CD4-positive, alpha-beta T cell treated with Interleukin-10 for 1 hour (primary cell): ENCODE measurements at places on chromosomes 5 and 9.
A peak's percentile ranks its signal among the peaks of the same experiment; 100 is the strongest.

DNA sequence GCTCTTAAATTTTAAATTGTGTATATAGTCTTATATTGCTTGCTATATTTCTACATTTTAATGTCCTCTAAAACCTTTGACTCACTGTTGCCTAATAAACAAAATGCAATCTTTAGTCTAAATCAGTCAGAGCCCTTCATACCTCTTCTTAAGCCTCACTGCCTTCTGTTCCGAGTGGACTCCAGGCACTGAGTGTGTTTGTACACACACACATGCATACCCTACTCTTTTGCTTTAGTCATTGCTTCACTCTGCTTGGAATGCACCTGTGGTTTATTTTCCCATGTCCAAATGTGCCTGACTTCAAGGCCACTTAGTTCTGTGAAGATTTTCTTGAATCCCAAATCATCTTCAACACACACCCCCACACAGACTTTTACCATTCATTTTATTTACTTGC lies 60.9 kb downstream of the SLC12A2 start:
- no peak for DNase-seq

DNA sequence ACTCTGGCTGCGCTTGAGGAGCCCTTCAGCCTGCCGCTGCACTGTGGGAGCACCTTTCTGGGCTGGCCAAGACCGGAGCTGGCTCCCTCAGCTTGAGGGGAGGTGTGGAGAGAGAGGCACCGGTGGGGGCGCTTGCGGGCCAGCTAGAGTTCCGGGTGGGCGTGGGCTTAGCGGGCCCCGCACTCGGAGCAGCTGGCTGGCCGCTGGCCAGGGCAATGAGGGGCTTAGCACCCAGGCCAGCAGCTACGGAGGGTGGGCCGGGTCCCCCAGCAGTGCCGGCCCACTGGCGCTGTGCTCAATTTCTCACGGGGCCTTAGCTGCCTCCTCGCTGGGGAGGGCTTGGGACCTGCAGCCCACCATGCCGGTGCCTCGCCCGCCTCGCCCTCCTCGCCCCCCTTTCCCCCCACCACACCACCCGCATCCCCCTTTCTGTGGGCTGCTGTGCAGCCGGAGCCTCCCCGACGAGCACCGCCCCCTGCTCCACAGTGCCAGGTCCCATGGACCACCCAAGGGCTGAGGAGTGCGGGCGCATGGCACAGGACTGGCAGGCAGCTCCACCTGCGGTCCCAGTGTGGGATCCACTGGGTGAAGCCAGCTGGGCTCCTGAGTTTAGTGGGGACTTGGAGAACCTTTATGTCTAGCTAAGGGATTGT lies 954.5 kb downstream of the DTWD2 start:
- DNase-seq: no peak

DNA sequence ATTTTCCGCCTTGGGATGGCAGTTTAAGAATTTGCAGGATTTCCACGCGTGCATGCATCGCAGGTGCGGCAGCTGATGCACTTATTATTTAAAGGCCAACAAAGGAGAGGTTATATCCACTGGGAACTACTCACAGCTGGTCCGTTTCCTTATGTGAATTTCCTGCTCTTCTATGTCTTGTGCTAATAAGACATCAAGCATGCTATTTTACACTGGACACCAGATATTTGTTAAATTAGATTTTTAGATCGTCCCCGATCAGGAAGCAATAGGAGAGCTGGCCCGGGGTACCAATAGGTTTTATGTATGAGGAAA lies 476 bp upstream of the DTWD2 start:
- DNase-seq: no peak

DNA sequence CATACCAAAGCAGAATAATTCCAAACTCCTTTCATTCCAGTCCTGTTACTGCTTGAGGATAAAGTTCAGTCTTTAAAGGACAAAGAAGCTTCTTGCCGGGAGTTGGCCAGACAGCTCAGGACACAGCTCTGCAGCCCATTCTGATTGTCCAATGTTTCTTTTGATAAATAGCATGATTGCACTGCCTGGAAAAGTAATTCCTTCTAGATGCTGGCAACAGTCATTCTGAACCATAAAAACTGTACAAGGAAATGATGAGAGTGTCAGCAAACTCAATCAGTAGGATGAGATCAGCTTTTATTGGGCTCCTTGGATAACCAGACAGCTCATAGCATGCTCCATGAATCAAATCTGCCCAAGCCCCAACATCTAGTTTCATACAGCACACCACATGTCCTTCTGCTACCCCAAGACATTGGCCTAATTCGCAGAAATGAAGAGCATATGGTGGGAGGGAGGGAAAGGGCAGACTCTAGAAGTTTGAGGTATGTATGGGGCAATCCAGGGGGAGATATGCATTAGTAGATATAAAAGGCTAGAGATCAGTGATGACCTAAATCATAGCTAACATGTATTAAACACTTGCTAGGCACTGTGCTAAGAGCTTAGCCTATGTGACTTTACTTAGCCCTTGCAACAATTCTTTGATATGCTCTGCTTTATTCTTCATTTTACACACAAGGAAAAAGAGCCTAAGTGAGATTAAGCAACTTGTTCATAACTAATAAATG lies 219.9 kb upstream of the NREP start:
- DNase-seq: no peak

GRCh38 chr5:143402553-143403333 lies 743 bp downstream of the NR3C1 start:
- peak; percentile 43 for DNase-seq

DNA sequence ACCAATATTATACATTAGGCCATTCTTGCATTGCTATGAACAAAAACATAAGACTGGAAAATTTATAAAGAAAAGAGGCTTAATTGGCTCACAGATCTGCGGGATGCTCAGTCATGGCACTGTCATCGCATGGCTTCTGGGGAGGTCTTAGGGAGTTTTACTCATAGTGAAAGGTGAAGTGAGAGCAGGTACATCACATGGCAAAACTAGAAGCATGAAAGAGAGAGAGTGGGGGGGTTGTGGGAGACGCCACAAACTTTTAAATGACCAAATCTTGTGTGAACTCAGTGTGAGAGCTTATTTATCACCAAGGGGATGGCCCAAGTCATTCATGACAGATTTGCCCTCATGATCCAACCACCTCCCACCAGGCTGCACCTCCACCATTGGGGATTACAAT lies 398.3 kb upstream of the EDIL3 start:
- DNase-seq: no peak

DNA sequence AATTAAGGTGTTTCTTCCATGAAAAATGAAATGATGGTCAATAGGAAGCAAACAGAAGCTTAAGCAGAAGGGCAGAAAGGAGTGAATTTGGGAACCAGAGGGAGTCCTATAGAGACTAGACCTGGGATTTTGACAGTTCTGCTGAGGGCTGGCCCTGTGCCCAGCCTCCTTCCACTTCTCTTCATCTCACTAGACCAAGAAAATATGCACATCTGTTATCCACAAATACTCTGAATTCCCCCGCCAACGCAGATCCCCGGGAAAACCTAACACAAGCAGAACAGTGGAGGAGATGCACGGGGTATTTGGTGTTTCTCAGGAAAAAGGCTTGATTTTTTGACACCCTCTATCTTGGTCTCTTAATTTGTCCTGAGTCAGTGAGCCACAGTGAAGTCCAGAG lies 22.7 kb downstream of the GRIA1 start:
- DNase-seq: no peak
